HAP-1 (cell line): ENCODE measurements at places on chromosomes 12 and 14.
A peak's percentile ranks its signal among the peaks of the same experiment; 100 is the strongest.

GRCh38 chr12:102459314-102459713 lies 21.0 kb downstream of the IGF1 start:
- no peak for DNase-seq

- DNase-seq, result peak; percentile 78
These were observed 6.5 kb downstream of the ZBTB1 start for GRCh38 chr14:64510825-64511671.

GRCh38 chr12:110091136-110091711 lies 32.9 kb upstream of the IFT81 start:
- no peak for DNase-seq

DNA sequence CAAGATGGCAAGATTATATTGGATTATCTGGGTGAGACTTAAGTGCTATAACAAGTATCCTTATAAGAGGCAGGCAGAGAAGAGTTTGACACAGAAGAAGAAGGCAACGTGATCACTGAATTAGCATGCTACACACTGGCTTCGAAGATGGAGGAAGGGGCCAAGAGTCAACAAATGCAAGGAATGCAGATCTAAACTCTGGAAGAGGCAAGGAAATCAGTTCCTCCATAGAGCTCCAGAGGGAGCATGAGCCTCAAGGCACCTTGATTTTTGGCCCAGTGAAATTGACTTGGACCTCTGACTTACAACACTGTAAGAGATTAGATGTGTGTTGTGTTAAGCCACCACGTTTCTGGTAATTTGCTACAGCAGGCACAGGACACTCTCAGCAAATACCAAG lies 536.4 kb upstream of the SEL1L start:
- DNase-seq, result no peak

GRCh38 chr14:55699131-55700057 lies 119.4 kb downstream of the KTN1 start:
- no peak for DNase-seq

DNA sequence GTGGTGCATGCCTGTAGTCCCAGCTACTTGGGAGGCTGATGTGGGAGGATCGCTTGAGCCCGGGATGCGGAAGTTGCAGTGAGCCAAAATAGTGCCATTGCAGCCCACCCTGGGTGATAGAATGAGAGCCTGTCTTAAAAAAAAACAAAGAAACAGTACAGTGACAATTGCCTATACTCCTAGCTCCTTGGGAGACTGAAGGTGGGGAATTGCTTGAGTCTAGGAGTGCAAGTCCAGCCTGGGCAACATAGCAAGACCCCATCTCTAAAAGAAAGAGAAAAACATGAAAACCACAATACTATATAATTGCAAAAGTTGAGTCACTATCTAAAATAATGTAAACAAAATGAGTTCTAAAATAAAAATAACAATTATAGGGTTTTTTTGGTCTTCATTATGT lies 20.0 kb downstream of the KLC1 start:
- DNase-seq, result no peak

GRCh38 chr14:72921396-72921795 lies 4.9 kb upstream of the DCAF4 start:
- DNase-seq, result no peak

DNA sequence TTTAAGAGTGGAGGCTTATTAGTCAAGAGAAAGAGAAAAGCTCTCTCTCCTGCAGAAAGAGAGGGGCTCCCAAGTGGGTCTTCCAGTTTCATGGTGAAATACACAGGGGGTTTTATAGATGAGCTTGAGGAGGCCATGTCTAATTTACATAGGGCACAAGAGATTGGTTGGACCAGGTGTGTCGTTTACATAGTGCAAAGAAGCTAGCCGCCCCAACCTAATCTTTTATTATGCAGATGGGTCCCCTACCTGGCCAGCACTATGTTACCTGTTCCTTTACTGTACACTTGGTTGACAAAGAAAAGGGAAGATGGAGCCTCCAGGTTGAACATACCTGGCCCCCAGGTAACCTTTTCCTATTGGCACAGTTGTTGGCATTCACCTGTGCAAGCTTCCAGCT lies 195.0 kb downstream of the PIK3C2G start:
- DNase-seq, result no peak

DNA sequence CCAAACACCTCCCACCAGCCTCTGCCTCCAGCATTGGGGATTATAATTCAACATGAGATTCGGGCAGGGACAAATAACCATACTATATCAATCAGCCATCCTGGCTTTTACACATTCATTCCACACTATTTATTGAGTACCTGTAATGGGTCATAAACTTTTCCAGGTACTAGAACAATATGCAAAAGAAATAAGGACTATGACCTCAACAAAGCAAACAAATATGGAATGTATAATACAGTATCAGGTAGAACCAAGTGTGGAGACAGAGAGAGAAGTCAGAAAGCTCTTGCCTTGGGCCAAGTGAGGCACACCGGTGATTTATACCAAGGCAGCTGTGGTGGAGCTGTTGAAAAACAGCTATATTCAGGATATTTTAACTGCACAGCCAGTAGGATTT lies 116.3 kb downstream of the TSPAN8 start:
- no peak for DNase-seq

- no peak for DNase-seq
These were observed 3.5 kb upstream of the OSBPL8 start for GRCh38 chr12:76563061-76563460.

DNA sequence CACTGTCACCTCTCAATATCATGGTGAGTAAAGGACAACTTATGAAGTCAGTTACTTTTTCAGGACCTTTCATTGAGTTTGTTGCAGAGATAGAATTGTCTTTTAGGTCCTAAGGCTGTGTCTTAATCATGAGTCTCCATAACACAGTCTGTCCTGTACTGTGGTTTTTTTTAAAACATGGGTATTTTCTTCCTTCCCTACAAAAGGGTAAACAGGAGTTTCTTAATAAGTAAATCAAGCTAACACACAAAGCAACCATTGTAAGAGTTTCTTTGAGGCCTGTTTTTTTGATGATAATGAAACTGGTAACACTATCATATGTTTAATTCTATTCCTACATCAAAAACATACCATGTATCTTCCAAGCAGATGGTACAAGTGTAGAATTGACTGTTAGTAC lies 101.4 kb downstream of the PLEKHA5 start:
- no peak for DNase-seq

GRCh38 chr14:89485264-89485663 lies 68.2 kb upstream of the FOXN3 start:
- DNase-seq, result no peak
